ENCODE measurements at places on chromosomes 11 and 22. TPM values are rescaled to one million over a fixed set of nuclear protein-coding genes. Genes with fewer than 3 reads are reported as not detected.

XKR3 gene
- total RNA-seq = not detected

WDR74 gene
- total RNA-seq = 75.4 TPM

DNA sequence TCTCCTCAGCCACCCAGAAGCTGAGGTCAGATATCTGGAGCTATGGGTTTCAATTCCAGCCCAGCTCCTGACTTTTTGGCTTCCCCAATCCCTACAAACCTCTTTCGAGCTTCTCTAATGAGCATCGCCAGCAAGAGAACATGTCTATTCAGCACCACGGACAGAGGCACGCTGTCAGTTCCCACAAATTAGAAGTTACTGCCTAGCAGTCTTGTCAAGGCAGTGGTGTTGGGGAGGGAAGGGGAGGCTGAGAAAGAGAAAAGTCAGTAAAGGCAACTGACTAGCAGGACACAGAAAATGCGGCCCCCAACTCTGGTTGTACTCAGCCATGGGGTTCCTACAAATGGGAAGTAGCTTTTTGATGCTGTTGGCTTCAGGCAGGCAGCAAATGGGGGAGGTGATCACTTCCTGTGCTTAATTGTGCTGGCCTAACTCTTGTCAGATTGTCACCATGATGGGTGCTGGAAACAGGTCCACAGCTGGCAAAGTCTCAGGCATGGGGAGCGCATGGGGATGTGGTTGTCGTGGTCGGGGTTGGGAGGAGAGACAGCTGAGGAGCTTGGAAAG, 205.9 kb downstream of the ST3GAL4 start:
- peak; percentile 66 for DNase-seq

DNA sequence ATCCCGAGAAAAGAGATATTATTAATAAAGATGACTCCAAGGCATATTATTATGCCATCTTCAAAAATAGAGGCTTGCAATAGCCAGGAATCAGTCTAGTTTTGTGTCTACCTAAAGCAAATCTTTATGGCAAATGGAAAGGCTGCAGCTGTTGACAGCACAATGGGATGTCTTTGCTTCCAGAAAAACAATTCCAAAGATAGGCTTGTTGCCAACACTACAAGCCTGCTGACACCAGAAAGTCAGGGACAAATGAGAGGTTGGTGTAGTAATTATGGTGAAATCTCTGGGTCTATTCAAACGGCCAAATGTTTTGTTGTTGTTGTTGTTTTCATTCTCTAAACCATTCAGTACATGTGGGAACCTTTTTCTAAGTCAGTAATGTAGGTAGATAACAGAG, 101.8 kb downstream of the LUZP2 start:
- no peak for DNase-seq

DNA sequence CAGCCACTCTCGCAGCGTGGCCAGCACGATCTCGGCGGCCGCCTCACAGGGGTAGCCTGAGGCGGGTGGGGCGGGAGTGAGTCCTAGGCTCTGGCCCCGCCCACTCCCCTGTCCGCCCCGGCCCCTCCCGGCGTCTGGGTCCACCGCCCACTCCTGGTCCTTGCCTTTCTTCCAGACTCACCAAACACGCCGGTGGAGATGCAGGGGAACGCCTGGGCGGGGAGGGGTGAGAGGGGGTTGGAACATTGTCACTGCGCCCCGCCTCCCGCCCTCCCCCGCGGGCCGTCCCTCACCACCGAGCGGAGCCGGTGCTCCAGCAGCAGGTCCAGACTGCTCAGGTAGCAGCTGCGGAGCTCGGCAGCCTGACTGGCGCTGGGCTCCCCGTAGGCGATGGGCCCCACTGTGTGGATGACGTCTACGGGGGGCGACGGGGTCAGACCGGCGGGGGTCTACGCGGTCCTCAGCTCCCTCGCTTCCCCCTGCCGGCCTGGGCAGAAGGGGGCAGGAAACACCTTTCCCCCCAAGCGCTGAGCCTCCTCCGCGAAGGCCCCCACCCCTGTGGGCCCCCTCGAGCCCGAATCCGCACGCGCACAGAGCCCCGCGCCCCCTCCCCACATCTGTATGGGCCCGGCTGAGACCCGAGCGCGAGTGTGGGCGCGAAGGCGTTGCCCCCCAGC, 13.2 kb downstream of the OTUB1 start:
- DNase-seq = peak; percentile 29

DNA sequence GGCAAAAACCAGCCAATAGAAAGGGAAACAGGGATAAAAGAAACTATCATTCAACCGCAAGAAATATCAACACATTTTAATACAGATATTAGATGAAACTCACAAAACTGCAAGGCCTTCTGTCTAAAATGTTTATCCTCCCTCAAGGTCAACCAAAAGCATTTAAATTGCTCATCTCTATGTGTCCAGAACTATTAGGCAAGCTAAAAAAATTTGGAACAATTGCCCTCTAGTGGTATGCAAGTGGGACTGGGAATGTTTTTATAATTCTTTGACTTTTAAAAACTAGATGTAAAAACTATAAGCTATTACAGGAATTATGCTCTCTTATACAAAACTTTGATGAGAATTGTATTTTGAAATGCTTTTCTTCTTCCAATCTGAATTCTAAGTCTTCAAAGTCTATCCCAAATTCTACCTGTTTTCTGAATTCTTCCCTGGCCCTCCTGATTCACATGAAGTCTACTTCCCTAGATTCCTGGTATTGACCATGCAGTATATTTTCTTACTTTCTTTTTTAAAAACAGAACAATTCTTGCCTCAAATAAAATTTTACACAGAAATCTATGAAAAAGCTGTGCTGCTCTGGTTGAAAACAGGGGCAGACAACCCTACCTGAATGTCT, 4.9 kb downstream of the CWC15 start:
- peak; percentile 51 for DNase-seq

DNA sequence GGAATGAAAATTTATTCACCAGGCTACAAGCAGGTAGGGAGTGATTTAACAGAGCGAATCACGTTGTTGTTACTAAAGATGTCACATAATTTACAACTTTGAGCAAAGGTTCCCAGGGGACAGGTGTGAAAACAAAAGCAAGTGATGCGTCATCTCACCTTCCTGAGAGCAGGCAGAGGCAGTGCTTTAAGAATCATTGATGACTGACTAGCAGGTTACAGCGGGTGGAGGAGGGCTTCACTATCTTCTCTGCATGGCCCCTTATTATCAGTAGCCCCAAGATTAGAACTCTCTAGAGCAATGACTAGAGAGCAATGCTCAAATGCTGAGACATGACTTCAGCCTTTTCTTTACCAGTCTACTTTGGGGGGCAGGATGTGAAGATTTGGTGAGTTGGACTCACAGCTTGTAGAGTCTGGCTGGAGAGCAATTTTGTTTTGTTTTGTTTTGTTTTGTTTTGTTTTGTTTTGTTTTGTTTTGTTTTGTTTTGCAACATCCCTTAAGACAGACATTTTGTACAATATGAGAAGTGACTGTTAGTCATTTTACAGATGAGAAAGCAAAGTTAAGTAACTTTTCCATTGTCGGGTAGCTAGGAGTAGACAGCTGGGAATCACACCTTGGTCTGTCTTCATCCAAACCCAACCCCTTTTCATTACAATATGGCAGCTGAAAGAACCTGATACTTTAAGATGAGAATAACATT, 84.8 kb downstream of the SLC1A2 start:
- no peak for DNase-seq

GRCh38 chr11:63775191-63775590, 6.6 kb upstream of the ZFTA start:
- DNase-seq = no peak

DNA sequence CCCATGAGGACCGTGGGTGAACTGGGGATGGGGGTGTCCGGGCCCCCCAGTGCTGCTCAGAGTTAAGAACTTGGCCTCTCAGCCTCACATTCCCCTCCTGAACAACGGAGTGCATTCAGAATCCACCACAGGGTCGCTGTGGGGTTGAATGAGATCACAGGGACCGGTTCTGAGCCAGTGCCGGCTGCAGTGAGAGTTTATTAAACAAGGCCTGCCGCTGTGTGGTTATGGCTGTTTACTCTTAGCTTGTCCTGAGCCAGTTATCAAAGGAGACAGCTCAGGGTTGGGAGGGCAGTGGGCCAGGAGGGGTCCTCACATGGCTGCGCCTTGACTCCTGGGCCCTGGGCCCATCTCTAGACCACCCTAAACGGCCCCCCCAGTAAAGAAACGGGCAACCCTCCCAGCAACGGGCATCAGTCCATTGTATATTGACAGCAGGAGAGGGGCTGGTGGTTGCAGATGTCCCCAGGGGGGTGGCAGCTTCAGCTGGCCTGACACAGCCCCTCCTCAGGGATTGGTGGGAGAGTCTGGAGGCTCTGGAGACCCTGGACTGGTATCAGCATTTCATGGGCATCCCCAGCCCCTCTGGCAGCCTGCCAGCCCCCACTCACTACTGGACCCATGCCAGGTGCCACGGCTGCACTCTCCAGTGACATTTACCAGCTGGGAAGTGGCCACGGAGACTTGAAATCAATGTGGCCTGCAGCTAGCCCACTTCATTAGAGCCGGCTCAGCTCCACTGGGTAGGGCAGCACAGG, 15.1 kb upstream of the CABP7 start:
- peak; percentile 8 for DNase-seq

DNA sequence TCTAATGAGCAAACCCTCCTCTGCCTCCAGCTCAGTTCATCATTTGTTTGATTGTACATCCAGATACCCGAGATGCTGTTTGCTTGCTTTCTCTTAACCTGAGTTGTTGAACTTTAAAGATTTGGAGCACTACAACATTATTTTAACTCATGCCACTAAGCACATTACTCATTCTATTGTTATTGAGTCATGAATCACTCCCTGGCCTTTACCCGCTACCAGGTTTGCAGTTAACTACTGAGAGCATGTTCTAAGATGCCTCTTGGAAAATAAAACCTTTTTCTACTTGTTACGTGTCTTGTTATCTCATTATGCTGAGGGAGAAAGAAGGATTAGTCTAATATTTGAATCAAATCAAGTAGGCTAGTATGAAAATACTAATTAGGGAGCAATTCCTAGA, 720.6 kb upstream of the ANO5 start:
- DNase-seq = no peak

DNA sequence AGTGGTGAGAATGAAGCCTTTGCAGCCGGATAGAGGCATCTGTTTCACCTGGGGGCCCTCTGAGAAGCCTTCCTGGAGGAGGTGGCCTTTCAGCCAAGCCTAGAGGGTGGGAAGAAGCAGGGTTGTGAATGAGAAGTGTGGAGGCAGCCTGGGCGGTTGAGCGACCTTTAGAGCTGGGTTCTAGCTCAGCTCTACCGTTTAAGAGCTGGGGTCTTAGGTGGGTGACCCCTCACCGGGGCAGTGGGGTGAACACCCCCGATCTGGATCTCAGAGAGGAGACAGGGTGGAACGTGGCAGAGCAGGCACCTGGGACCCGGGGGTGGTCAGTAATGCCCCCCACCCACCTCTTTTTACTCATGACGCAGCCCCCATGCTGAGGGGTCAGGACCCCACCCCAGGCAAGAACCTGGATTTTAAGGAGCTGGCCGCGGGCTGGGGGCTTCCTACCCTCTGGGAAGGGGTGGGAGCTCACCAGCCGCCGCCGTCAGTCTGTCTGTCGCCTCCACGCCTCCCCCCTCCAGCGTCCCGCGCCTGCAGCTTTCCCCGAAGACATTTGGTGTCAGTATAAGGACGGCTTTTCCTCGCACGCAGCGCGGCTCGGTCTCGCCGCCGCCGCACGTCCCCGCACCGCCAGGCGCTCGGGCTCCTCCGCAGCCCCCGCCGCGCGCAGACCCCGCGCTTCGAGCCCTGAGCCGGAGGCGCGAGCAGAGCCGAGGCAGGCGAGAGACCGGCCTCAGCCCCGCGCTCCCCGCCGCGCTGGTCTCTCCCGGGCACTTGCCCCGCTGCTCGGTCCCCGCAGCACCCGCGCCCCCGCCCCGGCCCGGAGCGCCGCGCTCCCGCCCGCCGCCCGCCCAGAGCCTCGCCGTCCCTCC, 13.3 kb upstream of the CACNA1I start:
- DNase-seq = no peak

DNA sequence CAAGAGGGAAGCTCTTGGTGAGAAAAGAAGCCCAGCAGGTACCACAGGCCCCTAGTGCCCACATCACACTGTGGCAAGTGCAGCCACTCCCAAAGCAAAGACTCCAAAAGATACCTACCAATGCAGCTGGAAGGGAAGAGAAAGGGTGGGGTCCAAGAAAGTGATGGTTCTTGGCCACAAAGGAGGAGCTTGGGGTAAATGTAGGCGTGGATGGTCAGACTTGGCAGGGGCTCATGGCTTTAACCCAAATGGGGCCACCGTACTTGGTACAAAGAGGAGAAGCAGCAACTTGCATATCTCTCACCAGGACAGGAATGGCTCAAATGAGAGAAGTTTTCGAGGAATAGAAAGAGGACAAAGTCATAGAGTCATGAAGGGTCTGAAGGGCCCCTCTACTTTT, 4.8 kb downstream of the MAP3K11 start:
- no peak for DNase-seq

GRCh38 chr11:126112547-126112946, 49.9 kb upstream of the CDON start:
- peak; percentile 59 for DNase-seq

- DNase-seq = peak; percentile 12
Measured at GRCh38 chr11:39374963-39375698, 2084.3 kb downstream of the LRRC4C start.

TIMP3 gene
- total RNA-seq = 96.5 TPM

- DNase-seq = peak; percentile 71
Measured at GRCh38 chr11:23988381-23989006, 508.4 kb upstream of the LUZP2 start.

SMIM35 gene
- not detected for total RNA-seq

GRCh38 chr11:111397034-111397433, 18.0 kb upstream of the POU2AF1 start:
- no peak for DNase-seq

GAS2 gene
- 0.87 TPM for total RNA-seq

DNA sequence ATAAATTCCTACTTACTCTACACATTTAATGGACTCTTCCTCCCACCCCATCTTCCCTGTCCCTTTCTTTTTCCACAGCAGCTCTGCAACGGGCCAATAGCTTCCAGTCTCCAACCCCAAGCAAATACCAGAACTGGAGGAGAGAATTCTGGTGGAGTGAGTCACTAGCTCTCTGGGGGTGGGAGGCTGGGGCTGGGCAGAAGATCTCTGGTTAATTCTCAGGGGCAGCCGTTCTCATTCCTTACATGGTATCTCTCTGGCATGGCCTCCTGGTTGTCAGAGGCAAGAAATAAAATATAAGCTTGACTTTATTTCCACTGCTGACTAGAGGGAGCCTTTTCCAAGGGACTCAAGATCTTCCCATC, 90.4 kb upstream of the PARVA start:
- DNase-seq = peak; percentile 88

OR6A2 gene
- total RNA-seq = under 0.01 TPM

DNA sequence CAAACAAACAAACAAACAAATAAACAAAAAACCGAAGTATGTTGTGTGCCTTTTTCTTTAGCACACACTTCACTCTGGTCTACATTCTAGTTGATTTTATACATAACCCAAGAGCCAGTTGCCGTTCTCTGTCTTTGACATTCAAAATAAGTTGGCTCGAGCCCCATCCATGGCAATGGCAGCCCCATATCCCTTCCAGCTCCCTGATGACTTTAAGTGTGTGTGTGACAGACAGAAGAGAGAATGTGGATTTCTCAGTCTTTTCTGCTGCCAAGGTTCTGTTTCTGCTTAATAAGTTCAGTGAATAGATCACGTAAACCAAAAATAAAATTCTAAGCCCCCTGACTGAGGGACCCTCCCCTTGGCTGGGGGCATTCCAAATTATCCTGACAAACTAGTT, 100.6 kb upstream of the TENM4 start:
- no peak for DNase-seq

All from lung microvascular endothelial cell (primary cell).